NCI-H526 treated with DMSO at 0.1 percent for 48 hours (cell line): ENCODE measurements at places on chromosomes 12 and 14.

DNA sequence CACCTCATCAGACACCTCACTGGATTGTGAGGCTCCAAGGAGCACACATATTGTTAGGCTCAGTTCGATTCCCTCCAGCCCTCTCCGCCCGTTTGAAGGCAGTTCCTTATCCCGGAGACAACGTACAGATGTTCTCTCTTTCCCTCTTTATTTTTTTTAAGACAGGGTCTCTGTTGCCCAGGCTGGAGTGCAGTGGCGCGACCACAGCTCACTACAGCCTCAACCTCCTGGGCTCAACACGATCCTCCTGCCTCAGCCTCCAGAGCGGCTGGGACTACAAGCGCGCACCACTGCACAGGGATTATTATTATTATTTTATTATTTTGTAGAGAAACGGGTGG lies 718 bp upstream of the TROAP start:
- no peak for DNase-seq

- no peak for DNase-seq
Observed at GRCh38 chr14:90491221-90491885, 94.5 kb downstream of the CALM1 start.

- no peak for DNase-seq
Observed at GRCh38 chr12:1130571-1130970, 139.5 kb downstream of the ERC1 start.

DNA sequence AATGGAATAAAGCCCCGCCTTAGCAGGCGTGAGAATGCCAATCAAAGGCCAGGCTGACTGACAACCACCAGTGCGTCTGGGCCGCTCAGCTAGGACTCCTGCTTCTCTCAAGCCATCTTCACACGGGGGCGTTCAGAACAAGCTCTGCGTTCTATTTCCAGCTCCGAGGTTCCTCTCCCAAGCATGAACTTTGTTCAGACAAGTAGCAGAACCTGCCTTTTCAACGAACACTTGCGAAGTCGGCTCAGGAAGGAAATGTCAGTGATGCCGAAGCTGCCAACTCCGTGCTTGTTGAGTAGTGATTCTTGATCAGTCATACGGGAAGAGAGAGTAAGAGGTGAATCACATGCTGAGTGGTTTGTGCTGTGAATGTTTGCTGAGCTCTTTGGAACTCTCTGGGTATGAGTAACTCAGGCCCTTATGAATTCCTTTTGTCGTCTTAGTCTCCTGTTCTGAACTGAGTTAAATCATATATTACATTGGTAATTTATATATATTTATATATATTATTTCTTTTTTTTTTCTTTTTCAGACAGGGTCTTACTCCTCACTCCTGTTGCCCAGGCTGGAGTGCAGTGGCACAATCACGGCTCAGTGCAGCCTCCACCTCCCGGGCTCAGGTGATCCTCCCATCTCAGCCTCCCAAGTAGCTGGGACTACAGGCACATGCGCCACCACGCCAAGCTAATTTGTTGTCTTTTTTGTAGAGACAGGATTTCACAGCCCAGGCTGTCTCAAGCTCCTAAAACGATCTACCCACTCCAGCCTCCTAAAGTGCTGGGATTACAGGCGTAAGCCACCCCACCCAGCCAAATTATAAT lies 29.4 kb upstream of the BCL7A start:
- no peak for DNase-seq

DNA sequence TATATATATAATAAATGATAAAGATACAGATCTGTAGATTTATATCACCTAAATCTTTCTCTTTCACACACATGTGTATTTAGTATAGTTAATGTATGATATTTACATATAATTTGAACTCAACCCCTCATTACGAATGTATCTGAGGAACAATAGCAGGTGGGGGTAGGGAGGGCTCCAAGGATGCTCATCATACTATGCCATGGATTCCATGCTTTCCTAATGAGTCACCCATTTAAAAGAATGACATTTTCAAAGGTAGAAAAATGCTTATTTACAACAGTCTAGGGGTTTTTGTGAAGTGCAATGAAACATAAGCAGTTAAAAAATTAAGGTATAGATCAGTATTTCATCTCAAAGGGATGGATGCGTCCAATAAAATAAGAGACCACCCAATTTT lies 181.6 kb downstream of the SOX5 start:
- no peak for DNase-seq

- peak; percentile 45 for DNase-seq
Observed at GRCh38 chr12:120584343-120585149, 3.3 kb upstream of the POP5 start.

DNA sequence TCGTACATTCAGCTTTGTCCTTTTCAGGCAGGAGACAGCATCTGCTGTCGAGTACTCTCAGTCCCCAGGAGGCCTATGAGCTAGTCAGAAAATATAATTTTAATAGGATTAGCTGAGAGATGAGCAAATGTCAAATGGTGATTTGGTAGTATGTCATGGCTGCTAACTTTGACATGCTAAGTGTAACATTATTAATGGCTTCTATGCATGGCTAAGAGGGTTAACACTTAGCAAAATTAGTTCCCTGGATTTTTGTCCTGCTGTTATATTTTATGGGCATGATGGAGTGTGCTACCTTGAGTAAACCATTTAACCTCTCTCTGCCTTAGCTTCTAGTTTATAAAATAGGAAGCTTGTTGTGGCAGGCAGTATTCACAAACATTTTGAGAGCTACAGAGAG lies 2.9 kb upstream of the PCNX1 start:
- no peak for DNase-seq

GRCh38 chr12:90253674-90254181 lies 545.1 kb upstream of the ATP2B1 start:
- DNase-seq = peak; percentile 8

GRCh38 chr14:21860172-21860571 lies 186.6 kb upstream of the OR4E1 start:
- no peak for DNase-seq

DNA sequence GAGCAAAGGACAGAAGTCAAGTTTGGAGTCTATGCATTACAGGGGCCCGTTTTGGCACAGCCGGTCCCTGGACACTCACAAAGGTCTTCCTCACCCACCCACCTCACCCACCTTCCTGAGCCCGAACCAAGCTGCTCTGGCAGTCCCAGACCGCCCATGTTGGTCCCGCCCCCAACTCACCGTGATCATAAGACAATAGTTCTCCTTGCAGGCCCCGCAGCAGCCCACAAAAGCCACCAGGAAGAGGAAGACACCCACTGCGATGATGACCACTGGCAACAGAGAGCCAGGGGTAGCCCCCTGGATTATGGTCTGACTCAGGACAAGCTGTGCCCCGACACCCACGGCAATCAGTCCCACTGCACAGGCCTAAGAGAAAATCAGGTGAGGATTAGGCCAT lies 1.8 kb downstream of the CD63 start:
- no peak for DNase-seq

- no peak for DNase-seq
Observed at GRCh38 chr14:22614240-22614799, 16.2 kb downstream of the ABHD4 start.

DNA sequence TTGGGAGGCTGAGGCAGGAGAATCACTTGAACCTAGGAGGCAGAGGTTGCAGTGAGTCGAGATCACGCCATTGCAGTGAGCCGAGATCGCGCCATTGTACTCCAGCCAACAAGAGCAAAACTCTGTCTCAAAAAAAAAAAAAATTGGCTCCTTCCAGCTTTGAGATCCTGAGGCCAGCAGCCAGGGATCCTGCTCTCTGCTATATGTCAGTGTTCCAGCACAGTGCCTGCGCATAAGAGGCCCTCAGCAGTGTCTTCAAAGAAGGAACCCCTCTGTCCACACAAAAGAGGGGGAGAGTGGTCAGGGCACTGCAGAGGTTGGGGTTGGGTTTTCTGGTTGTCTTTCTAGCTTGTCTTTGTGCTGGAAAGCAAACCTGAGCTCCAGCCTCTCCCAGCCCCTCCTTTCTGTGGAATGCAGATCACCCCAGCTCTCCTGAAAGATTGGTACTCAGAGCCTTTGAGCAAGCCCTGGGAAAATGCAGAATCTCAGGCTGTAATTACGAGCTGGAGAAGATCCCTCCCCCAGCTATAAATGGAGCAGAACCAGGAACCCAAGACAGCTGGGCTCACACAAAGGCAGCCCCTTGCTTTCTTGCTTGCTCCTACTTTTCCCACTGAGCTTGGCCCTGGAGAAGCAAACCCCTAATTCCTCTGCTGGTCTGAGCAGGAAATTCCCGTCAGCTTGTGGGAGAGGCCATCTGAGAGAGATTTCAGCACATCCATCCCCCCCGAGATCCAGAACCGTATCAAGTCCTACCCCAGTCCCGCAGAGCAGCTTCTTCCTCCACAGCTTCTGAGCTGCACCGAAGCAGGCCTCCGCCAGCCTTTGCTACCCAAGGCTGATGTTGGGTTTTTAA lies 205.7 kb downstream of the ZFP36L1 start:
- no peak for DNase-seq

GRCh38 chr14:30854492-30854891 lies 19.9 kb upstream of the COCH start:
- no peak for DNase-seq

GRCh38 chr14:87873741-87874140 lies 119.2 kb downstream of the GALC start:
- DNase-seq = no peak

DNA sequence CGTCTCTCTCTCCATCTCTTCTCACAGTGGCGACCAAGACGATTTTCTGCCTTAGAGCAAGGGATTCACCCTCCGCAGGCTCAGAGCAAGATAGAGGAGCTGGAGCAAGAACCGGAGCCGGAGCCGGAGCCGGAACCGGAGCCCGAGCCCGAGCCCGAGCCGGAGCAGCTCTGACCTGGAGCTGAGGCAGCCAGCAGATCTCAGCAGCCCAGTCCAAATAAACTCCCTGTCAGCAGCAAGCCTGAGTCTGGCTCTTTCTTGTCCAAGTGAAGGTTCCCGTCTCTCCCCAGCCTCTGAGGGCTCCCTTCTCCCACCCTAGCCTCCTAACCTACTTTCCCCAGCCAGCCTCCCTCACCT lies 5.9 kb downstream of the LAG3 start:
- DNase-seq = no peak

DNA sequence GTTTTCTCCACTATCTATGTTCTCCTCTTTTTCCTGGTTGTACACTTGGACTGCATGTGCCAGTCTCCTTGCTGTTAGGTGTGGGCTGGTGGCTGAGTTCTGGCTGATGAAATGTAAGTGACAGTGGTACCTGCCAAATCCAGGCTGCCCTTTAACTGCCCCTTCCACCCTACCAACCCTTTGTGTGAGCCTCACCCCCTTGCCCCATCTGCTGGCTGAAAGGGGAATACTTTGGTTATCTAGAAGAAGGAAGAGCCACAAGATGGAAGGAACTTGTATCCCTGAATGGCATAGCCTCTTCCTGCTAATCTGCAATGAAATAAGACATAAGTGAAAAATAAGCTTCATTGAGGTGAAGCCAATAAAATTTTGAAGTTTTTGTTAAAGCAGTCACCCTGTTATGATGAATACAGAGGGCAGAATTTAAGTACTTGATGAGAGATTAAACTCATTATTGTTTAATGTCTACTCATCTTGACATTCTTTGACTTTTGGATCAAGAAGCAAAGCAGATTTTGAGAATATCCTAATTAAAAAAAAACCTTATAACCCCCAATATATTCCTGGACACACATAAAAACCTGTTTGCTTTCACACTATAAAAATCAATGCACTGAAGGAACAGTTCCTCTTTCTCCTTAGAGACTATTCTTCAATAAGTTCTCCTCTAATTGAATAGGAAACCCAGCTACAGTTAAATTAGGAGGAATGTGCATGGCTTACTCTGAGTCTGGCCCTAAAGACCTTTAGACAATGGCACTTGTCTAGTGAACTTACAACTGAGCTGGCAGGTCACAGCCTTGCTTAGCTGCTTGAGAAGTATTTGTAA lies 262.6 kb upstream of the BTG1 start:
- DNase-seq = peak; percentile 4

DNA sequence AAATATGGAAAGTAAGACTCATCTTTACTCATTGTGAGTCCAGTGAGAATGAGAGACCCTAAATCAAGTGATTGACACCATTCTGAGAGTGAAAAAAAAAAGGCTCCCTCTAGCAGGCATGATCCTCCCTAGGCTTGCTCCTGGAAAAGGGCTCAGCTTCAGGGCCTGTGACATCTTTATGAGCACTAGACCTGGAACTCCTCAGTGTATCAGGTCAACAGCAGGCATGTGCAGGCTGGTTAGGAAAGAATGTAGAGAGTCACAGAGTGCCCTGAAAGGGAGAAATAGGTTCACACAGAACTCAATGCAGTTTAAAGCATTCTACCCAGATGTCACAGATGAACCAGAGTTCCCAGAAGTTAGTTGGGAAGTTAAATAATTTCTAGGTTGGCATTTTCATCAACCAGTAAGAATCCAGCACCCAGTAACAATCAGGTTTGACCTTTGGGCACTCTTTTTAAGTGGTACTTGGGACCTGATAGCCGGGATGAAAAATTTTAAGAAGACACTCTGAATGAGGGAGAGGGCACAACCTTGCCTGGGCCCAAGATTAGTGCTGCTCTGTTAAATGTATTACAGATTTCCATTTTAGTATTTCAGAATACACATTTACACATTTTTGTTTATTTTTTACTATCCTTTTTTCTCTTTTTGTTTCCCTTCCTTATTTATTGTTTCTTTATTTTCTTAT lies 828.8 kb downstream of the C12orf50 start:
- DNase-seq = no peak

DNA sequence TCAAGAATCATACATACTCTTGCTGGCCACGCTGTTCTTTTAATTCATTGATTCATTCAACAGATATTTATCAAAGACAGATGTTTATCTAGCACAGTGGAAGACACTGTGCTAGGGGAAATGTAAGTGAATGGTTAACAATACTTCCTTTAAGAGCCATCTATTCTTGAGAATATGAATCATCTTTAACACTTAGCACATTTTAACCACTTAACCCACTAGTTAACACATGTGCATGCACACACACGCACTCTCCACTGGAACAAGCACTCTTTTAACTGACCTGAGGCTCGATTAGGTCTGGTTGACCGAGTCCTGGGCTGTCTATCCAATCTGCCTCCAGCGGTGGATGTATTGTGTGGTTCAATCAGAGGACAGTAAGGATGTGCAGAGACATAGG lies 34.6 kb downstream of the LMNTD1 start:
- no peak for DNase-seq

DNA sequence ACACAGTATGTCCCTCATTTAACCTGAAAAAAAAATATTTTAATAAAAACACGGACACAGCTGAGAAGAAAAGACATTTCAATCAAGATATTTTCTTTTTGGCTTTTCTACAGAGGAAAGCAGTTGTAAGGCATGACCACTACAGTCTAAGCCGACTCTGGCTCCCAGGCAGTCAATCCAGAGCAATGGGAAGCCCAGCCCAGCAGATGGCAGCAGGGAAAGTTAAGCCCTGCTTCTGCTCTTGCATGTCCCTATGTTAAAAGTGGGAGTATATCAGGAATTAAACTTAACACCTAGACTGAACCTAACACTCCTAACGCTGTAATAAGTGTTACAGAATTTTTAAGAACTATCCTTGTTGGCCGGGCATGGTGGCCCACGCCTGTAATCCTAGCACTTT lies 19.5 kb upstream of the HAL start:
- DNase-seq = no peak

DNA sequence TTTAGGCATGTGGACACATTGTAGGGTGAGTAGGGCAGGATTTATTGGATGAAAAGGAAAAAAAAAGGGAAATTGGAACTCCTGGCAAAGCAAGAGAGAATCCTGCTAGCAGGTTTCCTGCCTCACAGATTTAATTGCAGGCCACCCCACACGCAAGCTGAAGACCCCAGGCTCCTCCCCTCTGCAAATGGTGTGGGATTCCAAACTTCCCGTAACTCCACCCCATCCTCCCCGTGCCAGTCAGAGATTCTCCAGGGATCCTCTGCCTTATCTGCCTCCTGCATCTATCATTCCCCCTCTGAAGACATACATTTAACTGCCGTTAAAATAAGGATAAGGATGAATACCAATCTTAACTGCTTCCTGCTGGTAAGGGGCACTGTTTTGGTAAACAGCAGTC lies 249.8 kb upstream of the GARIN2 start:
- no peak for DNase-seq
